ENCODE measurements at places on chromosomes 2 and 18.

GRCh38 chr2:188382107-188382506 is 90.4 kb downstream of the GULP1 start:
- DNase-seq: no peak

GRCh38 chr18:63051928-63052327 is 267.6 kb downstream of the BCL2 start:
- no peak for DNase-seq

- no peak for DNase-seq
Measured at GRCh38 chr2:113015655-113016054, 10.4 kb downstream of the IL36A start.

GRCh38 chr2:98350411-98350810 is 4.2 kb downstream of the CNGA3 start:
- no peak for DNase-seq

- no peak for DNase-seq
Measured at GRCh38 chr2:13607139-13607538, 890.4 kb downstream of the TRIB2 start.

- DNase-seq: no peak
Measured at GRCh38 chr2:98058191-98058975, 28.6 kb upstream of the VWA3B start.

- no peak for DNase-seq
Measured at GRCh38 chr2:159755788-159756187, 42.2 kb downstream of the CD302 start.

DNA sequence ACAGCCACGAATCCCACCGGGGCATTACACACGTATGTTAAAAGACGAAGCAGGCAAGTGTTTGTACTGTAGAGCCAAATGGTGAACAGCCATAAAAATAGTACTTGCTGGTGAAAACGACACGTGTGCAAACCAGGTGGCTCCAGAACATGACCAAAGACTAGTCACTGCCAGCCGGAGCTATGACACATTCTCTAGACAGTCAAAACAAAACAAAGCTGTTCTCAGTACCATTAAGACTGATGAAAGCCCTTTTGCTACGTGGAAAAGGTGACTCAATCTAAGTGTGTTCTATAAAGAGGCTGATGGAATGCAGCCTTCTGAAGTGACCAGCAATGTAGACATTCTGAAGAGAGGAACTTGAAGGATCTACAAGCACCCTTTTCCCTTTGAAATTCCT is 367.7 kb upstream of the NETO1 start:
- no peak for DNase-seq

GRCh38 chr2:142041105-142041504 is 89.7 kb downstream of the LRP1B start:
- no peak for DNase-seq

DNA sequence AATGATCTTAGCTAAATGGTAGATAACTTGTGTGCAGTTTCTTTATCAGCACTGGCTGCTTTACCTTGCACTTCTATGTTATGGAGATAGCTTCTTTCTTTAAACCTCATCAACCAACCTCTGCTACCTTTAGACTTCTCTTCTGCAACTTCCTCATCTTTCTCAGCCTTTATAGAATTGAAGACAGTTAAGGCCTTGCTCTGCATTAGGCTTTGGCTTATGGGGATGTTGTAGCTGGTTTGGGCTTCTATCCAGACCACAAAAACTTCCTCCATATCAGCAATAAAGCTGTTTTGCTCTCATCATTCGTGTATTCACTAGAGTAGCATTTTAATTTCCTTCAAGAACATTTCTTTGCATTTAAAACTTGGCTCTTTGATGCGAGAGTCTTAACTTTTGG is 123.7 kb downstream of the PIK3C3 start:
- DNase-seq: no peak

GRCh38 chr18:58321986-58322385 is 278.0 kb downstream of the NEDD4L start:
- DNase-seq: peak; percentile 58

GRCh38 chr2:108974674-108975073 is 14.3 kb downstream of the EDAR start:
- DNase-seq: no peak

DNA sequence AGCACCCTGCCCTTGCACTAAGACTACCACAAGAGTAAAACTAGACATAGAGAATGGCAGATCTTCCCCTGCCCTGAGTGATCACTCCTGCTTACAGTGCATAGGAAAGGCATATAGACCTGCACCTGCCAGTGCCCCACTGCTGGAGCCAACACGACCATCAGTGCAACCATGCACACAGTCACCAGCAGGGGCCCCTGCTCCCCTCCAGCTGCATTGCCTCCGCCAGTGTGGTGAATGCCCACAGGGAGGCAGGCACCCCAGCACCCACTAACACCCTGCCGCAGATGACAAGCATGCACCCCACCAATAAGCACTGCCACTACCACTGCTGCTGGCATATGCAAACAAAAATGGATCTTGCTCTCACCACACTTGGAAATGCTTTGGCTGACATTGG is 478.8 kb downstream of the ADCYAP1 start:
- DNase-seq: no peak

DNA sequence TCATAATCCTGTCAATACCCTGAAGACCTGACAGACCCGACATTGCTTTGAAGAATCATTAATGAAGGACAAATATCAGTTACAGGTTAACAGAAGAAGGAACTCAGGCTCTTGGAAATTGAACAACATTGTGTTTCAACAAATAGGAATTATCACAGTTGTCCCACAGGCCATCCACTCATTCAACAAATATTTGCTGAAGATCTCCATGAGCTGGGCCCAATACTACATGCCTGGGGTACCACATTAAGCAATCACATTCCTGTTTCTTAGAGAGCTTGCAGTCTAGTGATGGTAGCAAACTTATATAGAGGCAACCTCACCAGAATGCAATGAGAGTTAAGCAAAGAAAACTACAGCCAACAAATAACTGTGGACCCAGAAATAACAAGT is 671.6 kb upstream of the ACVR2A start:
- no peak for DNase-seq
